K562 (cell line): ENCODE measurements at places on chromosomes 1 and 21. TPM values are rescaled to one million over a fixed set of nuclear protein-coding genes. Genes with fewer than 3 reads are reported as not detected.

GRCh38 chr1:232705815-232706575 lies 76.1 kb upstream of the SIPA1L2 start:
- DNase-seq, result no peak

GRCh38 chr1:90045853-90046563 lies 51.1 kb downstream of the ZNF326 start:
- peak; percentile 37 for DNase-seq

GRCh38 chr1:71587961-71588360 lies 507.1 kb upstream of the ZRANB2 start:
- no peak for DNase-seq

GRCh38 chr1:226653311-226653921 lies 85.7 kb downstream of the ITPKB start:
- no peak for DNase-seq

DNA sequence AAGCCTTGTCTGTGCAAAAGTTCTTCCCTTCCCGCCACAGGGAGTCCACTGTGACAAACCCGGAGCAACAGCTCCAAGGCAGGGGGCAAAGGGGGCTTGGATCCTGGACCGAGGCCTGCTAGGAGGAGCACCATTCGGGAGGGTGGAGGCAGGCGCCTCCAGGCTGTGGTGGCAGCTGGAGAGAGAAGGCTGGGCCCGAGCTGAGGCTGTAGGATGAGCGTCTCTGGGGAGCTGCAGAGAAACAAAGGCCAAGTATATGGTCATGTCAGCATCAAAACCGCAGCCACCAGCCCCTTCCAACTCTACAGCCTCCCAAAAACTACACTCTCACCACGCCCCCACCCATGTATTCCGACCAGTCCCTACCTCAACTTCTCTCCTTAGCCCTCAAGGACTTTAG lies 579 bp downstream of the SH3BP5L start:
- DNase-seq, result no peak

- no peak for DNase-seq
Measured at GRCh38 chr1:30148676-30149075, 574.7 kb downstream of the MATN1 start.

The S100A7 gene
- not detected in 2 replicates for polyA plus RNA-seq

DNA sequence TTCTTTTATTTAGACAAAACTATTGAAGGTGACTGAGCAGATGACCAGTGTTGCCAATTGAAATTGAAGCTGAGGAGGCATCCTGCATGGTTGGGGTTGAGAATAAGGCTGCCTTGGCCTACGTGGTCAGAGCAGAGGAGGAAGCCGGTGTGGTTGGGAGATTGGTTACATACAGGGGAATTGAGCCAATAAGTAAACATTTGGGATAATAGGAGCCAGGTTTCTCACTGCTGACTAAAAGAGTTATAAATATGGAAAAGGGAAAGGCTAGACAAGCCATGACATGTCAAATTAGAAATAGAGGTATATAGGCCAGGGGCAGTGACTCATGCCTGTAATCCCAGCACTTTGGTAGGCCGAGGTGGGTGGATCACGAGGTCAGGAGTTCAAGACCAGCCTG lies 15.8 kb downstream of the SNX7 start:
- DNase-seq, result no peak

GRCh38 chr21:22579741-22580140 lies 1581.5 kb downstream of the NCAM2 start:
- no peak for DNase-seq

The BRINP2 gene
- not detected in 2 replicates for polyA plus RNA-seq

GRCh38 chr1:199898654-199899053 lies 128.9 kb upstream of the NR5A2 start:
- DNase-seq, result no peak

DNA sequence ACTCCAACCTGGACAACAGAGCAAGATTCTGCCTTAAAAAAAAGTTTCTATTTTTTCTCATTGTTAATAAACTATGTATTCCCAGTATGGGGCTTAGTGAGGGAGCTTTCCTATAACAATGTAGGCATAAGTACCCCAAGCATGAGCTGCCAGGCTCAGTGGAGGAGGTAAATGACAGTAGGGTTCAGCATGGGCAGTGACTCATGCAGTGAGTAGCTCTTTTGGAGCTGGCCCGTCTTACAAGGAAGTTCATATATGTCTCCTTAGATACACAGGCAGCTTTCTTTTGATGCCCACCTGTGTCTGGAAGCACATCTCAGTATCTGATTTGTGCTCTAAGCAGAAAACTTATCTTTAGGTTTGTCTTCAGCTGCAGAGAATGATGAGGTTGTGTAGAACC lies 57.9 kb downstream of the ZNF678 start:
- no peak for DNase-seq

DNA sequence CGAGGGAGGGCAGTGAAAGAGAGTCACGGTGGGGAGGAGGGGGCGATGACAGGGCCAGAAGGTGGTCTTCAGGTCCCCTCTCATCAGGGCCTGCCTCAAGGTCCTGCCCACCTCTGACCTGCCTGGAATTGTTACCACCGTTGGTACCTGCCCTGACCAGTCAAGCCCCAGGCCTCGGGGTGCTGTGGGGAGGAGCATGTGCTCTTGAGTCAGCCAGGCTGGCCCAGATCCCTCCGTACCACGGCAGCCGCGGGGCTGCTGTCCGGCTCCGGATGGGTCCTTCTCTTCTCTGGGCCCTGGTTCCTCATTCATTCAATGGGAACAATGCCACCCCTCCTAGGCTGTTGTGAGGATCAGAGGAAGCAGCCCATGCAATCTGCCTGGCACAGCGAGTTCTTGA lies 22.0 kb downstream of the SERINC2 start:
- no peak for DNase-seq

DNA sequence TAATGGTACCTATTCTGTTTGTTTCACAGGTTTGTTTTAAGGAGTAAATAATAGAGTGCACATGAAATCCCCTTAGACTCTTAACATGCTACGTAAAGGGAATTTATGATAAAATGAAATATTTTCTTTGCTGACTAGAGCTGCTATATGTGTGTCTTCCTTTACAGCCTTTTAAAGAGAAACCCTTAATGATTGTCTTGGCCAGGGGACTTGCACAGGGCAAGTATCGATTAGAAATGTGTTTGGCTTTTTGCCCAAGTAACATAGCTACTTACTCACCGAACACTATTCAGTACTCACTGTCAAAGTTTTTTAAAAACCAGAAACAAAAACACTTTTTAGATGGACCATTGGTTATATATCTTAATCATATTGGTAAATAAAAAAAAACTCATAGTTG lies 71.3 kb upstream of the KIAA1614 start:
- no peak for DNase-seq

DNA sequence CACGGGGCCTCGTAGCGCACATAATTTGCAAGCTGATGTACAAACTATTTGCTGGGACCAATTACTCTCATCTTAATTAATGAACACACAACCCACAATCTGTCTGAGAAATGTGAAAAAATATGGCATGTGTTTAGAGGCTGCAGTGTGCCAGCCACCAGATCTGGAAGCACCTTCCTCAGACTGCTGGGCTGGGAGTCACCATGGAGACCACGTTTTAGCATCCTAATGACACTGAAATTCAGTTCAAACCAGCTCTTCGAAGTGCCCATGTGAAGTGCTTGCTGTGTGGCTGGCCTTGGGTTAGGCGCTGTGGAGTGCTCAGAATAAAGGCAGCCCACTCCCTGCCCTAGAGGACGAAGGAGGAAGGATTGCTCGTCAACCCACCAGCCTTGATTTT lies 482.4 kb downstream of the OMA1 start:
- no peak for DNase-seq

DNA sequence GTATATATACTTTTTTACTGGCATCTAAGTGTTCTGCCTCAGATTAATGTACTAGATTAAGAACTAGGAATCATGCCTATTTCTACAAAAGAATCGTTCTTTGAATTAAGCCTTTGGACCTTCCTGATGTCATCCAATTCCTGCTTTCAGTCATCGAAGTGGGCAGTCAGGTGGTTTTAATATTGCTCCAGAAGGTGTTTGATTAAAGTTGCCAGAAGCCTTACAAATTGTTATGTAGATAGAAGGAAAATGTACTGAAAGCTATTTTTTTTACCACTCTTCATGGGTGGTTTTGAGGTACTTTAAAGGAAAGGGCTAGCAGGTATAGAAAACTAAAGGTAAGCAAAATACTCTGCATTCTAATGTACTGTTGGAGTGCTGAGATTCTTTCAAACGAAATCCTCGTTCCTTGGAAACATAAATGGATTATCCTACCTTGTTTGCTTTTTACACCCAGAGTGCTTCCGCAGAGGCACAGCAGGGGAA lies 716 bp downstream of the CTBS start:
- DNase-seq, result no peak

- DNase-seq, result no peak
Measured at GRCh38 chr21:41630917-41631316, 123.0 kb upstream of the TMPRSS2 start.

The TP73 gene
- 0.38 and 1.1 TPM in 2 replicates for polyA plus RNA-seq

The PPM1J gene
- 8.2 and 8.5 TPM in 2 replicates for polyA plus RNA-seq

The TOR1AIP1 gene
- polyA plus RNA-seq, result 18.1 and 21.7 TPM in 2 replicates

DNA sequence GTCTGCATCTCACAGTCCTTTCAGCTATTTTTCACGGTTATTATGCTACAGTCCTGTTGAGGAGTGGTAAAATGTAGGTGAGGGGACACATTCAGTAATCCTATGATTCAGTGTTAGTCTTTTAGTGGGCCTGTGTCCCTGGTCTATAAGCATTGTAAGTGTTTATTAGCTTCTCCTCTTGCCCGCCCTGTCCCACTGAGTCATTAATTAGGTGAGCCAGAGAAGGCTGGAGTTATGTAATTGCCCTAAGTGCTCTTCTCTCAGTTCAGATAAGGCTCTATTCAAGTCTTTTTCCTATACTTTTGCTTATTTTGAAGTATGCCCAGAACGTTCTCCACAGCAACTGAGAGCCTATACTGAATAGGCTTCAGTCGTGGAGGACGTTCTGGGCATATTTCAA lies 76.3 kb upstream of the ZRANB2 start:
- DNase-seq, result no peak

The CLCA1 gene
- not detected in 2 replicates for polyA plus RNA-seq

The OLFML3 gene
- polyA plus RNA-seq, result not detected in 2 replicates

- DNase-seq, result no peak
Measured at GRCh38 chr1:197706601-197707000, 68.7 kb downstream of the DENND1B start.

The PROK1 gene
- polyA plus RNA-seq, result 0.15 TPM in 1 of 2 replicates, not detected in the other

GRCh38 chr1:68703921-68704354 lies 207.1 kb upstream of the DEPDC1 start:
- no peak for DNase-seq

DNA sequence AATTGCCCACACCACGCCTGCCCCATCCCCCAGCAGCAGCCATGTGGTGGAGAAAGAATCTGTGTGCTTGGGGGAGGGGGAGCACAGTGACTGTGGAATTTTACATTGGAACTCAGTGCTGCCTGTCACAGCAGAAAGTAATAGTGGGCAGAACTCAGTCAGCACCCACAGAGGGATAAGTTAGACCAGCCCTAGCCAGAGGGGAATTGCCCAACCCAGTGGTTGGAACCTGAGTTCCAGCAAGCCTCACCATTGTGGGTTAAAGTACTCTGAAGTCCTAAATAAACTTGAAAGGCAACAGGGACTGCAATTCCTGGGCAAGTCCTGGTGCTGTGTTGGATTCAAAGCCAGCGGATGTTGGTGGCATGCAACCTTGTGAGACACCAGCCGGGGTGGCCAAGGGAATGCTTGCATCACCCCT lies 88.8 kb downstream of the MRPL39 start:
- no peak for DNase-seq

GRCh38 chr1:153794624-153795329 lies 19.6 kb downstream of the SLC27A3 start:
- no peak for DNase-seq

DNA sequence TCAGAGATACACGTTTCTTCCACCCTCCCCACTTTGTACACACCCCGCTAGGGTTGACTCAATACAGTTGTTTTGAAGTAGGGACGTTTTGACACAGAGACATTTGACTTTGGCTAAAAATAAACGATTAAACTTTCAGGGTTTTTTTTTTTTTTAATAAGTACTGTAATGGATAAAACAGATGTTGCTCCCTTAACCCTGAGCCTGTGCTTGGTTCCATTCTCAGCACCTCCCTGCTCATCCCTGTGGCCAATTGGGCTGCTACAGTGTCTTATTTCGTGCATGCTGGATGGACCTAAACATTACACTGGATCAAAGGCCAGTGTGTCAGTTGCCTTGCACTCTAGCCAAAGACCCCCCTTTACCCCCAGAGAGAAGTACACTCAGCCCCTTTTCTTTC lies 16.9 kb downstream of the GRHL3 start:
- no peak for DNase-seq

GRCh38 chr21:20253261-20253660 lies 744.9 kb upstream of the NCAM2 start:
- DNase-seq, result no peak

The LGR6 gene
- 0.12 and 0.42 TPM in 2 replicates for polyA plus RNA-seq

DNA sequence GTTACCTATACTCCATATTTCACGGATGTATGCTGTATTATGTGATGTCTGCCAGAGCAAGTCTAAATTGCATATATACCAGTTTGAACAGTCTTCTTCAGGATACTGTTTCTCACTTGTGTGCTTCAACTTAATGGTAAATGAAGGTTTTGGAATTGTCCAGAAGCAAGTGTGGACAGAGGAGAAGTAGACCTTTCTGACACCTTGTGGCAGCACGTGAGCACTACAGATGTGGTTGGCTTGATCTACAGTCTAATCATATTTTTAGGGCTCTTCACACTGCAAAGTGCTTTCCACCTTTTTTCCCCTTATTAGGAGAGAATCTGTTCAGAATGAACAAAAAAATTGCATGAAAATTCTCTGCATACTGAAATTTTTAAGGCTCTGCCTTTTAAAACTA lies 10.9 kb downstream of the MORC3 start:
- DNase-seq, result peak; percentile 50

The PTGFRN gene
- polyA plus RNA-seq, result 19.4 and 28.1 TPM in 2 replicates

- no peak for DNase-seq
Measured at GRCh38 chr21:39051588-39051949, 131.7 kb downstream of the PSMG1 start.

DNA sequence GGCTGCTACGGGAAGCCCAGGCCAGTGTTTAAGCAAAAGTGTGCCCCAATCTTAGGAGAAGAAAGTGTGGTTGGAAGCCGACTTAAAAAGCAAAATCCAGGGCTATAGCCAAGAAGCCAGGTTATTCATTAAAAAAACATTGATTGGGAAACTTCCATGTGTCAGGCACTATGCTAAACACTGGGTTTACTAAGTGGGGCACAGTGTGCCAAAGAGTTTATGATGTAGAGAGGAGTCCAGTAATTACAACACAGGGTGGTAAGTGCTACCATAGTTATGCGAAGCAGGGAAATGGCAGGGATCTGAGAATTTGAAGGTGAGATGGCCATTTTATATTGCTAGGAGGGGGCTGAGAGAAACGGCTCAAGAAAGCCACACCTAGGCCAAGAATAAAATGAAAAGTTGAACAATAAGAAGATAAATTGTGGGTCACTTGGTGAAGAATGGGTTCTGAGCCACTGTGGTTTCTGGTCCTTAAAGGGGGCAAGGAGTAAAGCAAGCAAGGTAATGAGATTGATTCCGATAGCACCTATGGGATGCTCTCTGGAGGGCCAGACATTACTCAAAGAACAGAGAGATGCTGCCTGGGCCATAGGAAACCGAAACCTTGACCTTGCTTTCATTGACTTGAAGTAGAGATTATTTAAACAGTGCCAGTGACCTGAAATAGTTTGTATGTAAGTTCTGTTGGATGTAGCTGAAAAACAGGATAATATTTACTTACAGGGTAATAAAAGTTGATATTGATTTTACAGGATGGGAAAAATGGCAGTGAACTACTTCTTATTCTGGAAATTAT lies 177.8 kb downstream of the GIPC2 start:
- no peak for DNase-seq

- DNase-seq, result no peak
Measured at GRCh38 chr1:183821889-183822611, 17.1 kb downstream of the RGL1 start.

The CRYZL1 gene
- polyA plus RNA-seq, result 47.9 and 52.3 TPM in 2 replicates
